ENCODE measurements at places on chromosomes 16 and 17.

DNA sequence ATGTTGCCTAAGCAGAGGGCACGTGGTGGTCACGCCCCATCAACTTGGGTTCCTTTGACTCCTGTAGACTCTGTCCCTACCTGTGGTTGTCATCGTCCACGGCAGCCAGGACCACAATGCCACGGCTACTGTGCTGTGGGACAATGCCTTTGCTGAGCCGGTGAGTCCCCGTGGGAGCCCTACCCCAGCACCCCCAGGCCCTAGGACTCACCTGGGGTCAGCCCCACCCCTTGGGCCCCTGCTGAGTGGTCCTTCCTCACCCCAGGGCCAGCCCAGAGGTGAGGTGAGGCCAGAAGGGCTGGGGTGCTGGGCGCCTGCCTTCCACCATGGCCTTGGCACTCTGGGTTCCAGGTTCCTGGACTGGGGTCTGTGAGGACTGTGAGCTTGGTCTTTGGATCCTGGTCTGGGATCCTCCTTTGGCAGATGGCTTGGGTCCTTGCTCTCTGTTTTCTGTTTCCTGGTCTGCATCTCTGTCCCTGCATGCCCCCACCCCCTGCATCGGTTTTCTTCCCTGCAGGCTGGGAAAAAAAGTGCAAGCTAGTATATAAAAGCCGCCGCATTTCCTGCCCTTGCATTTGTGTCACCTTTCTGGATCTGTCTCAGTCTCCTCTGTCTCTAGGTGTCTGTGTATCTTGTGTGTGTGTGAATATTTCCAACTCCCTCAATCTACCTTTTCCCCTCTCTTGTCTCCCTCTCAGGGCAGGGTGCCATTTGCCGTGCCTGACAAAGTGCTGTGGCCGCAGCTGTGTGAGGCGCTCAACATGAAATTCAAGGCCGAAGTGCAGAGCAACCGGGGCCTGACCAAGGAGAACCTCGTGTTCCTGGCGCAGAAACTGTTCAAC lies 17.5 kb downstream of the STAT5A start:
- no peak for DNase-seq

DNA sequence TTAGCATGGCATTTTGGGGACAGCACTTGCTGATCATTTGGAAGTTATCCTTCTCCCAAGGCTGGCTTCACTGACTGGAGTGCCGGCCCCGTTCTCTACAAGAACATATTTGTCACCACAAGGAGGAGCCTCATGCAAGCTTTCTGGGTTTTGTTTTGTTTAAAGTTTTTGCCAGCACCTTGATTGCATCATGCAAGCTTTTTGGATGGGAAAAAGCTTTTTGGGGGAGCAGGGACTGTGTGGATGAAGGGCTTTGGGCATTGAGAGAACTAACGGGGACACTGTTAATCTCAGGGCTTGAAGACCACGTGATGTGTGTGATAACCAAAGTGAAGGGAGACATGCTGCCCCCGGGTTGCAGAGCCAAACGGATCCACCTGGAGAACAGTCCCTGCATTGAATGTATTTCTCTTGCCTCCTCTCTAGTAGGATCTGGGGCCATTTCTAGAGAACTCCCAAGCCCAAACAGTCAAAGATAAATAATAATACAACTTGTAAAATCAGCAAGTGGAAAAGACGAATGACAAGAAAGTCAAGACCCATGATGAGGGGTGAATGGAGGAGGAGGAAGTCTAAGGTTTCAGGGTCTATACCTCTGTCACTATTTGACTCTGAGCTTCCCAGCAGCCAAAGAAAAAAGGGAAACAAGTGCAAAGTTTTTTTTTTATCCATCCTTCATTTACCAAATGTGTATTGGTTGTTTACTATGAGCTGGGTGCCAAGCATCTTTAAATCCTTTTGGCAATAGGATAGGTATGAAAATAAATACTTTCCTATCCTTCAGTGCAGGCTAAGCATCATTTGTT lies 17.2 kb downstream of the TMEM114 start:
- no peak for DNase-seq

GRCh38 chr17:7992516-7992915 lies 9.9 kb upstream of the GUCY2D start:
- no peak for DNase-seq

GRCh38 chr17:72126575-72127486 lies 6.0 kb downstream of the SOX9 start:
- DNase-seq: no peak

DNA sequence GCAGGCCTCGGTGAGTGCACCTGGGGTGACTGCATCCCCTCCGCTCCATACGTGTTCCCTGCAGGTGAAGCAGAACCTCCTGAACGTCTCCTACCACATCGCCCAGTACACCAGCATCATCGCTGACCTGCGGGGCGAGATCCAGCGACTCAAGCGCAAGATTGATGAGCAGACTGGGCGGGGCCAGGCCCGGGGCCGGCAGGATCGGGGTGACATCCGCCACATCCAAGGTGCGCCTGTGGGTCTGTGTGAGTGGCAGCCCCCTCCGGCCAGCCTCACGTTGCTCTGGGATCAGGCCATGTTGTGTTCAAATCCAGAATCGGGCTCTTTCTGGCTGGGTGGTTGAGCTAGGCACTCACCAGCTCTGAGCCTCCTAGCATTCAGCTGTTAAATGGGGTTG lies 12.5 kb downstream of the BTBD17 start:
- no peak for DNase-seq

GRCh38 chr17:45287526-45288500 lies 25.9 kb upstream of the SPATA32 start:
- no peak for DNase-seq

GRCh38 chr16:24967074-24967473 lies 48.1 kb downstream of the ARHGAP17 start:
- no peak for DNase-seq

DNA sequence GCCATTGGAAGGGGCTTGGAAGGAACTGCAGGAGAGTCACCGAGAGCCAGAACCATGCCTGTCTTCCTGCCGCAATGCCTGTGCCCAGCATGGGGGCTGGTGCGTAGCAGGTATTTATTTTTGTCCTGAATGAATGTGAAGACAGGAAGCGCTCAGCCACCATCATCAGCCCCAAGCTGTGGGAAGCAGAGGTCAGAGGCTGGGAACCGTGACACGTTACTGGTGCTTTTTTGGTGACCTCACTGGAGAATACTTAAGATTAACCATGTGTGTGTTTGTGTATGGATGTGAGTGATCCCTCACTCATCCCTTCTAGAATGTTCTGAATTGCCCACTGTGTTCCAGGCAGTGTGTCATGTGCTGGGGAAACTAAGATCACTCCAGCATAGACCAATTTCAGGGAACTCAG lies 343.8 kb downstream of the SNX29 start:
- DNase-seq: no peak

DNA sequence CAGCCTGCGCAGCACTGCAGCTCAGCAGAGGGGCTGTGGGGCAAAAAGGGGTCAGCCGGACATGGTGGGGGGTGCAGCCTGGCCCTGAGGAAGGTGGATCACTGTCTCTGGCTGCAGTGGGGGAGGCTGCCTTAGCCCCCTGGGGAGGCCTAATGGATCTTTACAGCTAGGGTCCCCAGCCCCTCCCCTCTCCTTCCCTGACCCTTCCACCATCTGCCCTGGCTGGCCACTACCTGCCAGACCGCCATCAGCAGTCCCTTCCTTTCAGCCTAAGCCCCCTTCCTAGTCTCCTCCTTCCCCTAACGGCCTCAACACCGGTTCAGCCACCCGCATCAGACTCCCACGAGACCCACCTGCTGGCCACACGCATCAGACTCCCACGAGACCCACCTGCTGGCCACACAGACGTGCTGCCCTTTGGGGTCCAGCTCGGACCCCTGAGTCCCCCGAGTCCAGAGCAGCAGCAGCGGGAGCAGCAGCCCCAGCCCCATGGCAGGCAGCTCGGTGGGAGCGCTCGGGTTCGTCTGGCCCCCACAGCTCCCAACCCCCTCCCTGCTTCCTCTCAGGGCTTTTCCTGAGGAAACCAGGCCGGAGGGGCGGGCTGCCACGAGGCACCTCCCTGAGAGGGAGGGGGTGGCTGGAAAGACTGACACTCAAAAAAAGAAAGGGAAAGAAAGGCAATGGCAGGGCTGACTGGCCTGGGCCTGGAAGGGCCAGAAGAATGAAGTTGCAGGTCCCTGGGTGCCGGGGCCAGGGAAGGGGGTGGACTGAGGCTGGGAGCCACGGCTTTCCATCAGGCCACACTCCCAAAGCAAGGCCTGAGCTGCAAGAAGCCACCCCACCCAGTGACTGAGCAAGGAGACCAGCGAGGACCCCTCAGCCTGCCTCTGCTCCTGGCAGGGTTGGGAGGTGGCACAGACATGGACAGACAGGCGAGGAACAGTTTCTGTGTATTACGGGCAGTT lies at the start of gene SCARF1:
TSS of gene SCARF1 (minus strand) at position 526 of the 965 bp plus-strand sequence. CDS start at position 491, 35 bp downstream.
- DNase-seq: peak; percentile 86

DNA sequence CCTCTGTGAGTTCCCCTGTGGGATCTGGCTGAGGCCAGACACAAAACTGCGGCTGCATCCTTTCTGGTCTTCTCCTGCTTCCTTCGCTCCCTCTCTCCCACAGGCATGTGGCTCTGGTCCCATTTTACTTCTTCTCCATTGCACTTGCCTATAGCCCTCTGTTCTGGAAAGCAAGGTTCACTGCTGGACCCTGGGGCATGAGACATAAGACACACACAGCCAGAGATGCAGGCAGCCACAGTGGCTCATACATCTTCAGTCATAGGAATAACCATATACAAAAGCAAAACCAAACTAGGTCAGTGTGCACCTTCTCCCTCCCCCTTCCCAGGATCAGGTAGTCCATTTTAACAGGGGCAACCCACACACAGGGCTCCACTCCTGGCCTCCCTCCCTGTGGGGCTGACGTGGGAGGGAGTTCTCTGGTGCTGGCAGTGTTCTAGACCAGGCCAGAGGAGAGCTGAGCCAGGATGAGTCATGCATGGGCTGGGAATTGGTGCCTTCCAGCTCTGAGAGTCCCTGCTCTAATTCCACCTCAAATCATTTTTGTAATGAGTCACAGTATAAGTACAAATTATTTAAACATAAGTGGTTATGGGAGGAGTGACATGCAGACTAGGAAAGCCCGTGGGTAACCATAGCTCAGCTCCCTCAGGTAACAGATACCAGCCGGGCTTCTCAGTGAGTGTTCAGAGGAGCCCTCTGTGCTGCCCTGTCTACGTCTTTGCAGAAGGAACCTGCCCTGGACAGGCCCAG lies 58.0 kb downstream of the ASIC2 start:
- DNase-seq: peak; percentile 80

- DNase-seq: no peak
Measured at GRCh38 chr17:79276821-79277220, 202.2 kb downstream of the ENGASE start.

Measured in left cardiac atrium (tissue), 4 donors.